ENCODE measurements at places on chromosomes 11 and 22.

DNA sequence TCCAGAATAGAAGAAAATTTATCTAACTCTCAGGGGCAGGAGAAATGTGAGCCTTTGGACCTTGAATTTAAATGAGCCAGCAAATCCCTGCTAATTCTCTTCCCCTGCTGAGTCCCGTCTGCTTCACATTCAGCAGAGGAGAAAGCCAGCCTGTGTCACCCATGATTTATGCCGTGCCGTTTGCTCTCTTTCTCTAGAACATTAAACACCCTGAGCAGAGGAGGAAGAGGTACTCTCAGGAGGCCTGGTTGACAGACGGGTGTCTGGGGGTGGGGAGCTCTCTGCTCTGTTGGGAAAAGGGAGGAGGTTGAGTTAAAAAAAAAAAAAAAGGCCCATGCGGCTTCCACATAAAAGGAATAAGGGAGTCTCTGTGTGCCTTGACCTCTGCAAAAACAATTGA lies 11.3 kb upstream of the MTMR3 start:
- no peak for ATAC-seq

- ATAC-seq, result peak; percentile 50
Measured at GRCh38 chr22:45208993-45209838, 31.5 kb downstream of the KIAA0930 start.

DNA sequence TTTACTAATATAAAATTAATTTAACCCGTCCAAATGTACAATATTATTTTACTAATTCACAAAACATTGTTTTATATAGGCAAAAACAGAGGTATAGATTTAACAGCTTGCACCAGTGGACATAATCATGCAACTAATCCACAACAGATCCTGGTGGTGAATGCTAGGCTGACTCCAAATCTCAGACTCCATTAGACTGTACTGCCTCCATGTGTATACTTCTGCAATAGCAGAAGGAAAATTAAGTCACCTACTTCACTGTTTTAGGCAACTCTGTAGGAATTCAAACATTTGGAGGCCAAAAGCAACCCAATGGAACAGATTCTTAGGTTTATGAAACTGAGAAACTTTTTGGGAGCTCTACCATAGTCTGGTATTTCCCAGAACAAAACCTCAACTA lies 30.0 kb upstream of the RAB39A start:
- peak; percentile 77 for ATAC-seq

DNA sequence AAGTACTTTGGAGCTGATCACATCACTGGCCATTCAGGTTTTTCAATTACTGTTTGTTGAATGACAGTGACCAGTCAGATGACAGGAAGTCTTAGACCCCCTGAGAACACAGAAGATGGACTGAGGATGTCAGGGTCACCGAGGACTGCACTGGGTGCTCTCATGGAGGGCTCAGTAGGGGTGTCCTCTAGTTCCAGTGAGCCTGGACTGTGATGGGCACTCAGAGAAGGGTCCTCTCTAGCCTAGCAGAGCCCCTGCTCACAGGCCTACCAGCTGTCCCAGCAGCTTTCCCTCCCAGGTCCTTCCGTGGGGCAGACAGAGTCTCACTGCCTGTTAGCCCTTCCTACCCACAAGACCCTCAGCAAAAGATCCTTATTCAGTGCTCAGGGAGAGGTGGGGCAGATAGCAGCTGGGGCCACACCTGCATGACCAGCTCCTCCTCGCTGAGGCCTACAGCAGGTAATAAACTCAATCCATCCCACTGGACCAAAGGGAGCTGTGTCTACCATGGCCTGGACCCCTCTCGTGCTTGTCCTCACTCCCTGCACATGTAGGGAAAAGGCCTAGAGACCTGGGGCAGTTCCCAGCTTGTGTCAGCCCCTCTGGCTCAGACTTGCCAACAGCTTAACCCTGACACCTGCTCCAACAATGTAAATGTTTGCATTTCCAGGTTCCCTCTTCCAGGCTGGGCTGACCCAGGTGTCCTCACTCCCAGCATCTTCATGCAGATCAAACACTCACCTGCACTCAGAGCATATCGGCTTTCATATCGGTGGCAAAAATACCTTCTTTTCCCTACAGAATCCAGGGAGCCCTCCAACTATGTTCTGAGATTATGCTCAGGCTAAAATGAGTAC lies 25.2 kb upstream of the VPREB1 start:
- ATAC-seq, result no peak

GRCh38 chr11:85977751-85978160 lies 91.1 kb downstream of the PICALM start:
- no peak for ATAC-seq

DNA sequence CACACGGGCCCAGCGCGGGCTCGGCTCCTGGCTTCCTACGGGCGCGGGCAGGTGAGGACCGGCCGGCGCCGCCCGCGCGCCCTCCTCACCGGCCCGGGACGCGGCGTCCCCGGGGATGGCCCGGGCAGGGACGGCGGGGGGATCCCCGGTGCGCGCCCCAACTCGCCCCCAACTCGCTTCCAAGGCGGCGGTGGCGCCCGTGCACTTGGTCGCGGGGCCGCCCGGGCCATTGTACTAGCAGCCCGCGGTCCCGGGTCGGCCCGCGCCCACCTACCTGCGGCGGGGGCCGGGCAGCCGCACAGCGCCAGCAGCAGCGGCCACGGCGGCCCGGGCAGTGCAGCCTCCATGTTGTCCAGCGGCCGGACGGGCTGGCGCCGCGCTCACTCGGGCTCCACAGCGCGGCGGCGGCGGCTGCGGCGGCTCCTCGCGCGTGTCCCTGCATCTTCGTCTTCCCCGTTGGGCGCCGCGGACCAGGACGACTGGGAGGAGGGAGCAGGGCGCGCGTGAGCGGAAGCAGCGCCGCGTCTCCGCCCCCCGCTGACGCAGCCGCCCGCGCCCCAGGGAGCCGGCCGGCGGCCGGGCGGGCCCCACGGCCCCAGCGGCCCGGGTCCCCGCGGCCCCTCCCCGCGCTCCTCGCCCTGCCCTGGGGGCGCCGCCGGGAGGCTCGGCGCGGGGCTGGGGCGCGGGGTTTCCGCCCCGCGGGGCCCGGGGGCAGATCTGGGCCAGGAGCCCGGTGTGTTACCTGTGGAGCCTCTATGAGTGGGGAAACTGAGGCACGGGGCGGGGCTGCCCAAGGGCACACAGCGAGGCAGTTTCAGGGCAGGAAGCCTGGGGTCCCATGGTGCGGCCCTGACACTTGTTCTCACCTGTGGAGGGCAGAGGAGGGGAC lies 159.3 kb upstream of the GRK3 start:
- ATAC-seq, result peak; percentile 93

DNA sequence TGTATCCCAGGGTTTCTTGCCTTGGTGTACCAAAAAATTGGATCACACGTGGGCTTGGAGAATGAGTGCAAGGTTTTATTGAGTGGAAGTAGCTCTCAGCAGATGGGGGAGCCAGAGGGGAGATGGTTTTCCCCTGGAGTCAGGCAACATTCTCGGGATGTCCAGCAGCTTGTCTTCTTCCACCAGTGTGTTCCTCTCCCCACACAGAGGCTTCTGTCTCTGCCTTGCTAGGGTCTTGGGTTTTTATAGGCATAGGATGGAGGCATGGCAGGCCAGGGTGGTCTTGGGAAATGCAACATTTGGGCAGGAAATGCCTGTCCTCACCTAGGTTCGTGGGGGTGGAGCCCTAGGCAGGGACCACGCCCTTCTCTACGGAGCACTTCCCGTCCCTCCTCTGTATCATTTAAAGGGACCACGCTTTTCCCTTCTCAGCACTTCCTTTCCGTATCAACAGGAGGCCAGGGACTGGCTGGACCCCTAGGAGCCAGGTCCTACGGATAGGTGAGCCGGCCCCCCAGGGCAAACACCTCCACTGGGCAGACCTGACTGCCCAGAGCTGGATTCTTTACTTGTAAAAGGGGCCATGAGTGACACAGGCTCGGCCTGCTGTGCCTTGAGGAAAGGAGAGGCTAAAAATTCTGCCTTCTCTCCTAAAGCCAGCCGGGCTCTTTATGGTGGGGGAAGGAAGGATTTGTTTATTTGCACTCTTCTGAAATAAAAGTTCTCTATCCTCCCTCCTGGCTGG lies 55.3 kb upstream of the CCDC188 start:
- ATAC-seq, result peak; percentile 94

DNA sequence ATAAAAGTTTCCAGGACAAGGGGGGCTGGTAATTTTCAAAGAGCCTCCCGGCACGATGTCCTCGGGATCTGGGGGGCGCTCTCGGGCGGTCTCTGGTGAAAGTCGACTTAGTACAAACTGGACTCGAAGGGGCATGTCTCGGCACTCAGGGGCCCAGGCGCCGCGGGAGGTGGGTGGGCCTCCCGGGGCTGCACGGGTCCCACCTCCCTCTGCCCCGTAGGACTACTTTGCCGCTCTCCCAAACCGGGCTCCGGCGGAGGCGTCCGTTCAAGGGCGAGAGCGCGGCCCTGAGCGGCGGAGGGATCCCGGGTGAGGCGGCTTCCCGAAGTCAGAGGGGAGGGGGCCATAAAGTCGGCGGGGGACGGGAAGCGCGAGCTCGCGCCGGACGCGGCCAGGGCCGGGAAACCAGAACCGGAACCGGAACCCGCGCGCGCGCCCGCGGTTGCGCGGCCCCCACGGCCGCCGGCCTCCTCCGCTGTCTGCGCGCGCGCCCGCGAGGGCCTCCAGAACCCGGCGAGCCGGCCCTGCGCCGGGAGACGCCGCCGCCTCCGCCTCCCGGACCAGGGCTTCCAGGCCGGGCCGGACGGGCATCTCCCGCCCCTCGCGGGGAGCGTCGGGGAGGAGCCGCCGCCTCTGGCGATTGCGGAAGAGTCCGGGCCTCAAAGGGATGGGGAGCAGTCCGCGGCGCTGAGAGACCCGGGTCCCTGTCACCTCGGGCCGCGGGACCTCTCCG lies at the start of gene ARHGEF12:
Gene ARHGEF12, plus strand, starts transcription at position 506 of the 733 bp plus-strand sequence. CDS start 831 bp downstream, outside the sequence.
- ATAC-seq, result peak; percentile 77

DNA sequence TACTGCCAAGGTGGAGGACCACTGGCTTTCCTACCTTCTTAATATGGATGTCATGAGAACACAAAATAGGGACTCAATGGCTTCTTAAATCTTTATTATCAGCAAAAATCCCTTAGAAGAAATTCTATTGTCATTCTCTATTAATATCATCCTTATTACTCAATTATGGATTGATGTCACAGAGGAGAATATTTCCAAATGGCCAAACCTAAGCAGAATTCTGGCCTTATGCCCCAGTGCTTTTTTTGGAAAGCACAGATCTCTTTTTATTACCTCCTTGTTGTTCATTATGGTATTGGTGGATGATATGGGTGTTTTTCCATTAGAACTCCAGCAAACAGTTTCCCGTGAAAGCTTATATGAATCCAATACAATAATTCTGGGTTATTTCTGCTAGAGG lies 9.9 kb downstream of the CRTAM start:
- no peak for ATAC-seq

DNA sequence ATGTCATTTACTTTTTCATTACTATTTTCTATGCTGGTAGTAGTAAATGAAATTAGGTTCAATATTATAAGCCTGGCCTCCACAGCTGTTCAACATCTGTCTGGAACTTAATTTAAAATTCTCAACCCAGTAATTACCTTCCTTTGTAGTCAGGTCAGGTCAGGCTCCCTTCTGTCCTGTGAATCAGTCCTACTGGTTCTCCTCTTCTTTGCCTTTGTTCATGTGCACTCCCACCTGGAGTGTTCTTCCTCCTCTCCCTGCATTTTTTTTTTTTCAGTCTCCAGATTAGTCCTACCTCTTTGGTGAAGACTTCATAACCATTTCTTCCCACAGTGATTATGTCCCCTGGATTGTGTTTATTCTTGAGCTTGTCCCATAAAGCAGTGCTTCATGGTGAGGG lies 67.9 kb downstream of the DKK3 start:
- no peak for ATAC-seq

DNA sequence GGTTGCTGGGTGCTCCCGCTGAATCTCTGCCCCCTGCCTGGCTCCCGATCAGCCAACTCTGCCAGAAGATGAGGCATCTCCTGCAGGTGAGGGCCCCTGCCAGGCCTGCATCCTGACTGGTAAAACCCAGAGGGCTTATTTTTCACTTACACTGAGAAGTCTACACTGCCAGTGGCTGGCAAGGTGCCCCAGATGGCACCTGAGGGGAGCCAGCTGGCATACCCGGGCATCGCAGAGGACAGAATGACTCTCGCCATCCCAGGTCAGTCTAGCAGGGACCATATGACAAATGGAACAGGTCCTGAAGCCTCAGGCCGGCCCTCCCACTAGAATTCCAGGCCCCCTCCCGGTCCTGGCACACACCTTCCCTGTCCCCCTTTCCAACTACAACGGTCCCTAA lies 30.9 kb downstream of the MACROD1 start:
- ATAC-seq, result no peak

DNA sequence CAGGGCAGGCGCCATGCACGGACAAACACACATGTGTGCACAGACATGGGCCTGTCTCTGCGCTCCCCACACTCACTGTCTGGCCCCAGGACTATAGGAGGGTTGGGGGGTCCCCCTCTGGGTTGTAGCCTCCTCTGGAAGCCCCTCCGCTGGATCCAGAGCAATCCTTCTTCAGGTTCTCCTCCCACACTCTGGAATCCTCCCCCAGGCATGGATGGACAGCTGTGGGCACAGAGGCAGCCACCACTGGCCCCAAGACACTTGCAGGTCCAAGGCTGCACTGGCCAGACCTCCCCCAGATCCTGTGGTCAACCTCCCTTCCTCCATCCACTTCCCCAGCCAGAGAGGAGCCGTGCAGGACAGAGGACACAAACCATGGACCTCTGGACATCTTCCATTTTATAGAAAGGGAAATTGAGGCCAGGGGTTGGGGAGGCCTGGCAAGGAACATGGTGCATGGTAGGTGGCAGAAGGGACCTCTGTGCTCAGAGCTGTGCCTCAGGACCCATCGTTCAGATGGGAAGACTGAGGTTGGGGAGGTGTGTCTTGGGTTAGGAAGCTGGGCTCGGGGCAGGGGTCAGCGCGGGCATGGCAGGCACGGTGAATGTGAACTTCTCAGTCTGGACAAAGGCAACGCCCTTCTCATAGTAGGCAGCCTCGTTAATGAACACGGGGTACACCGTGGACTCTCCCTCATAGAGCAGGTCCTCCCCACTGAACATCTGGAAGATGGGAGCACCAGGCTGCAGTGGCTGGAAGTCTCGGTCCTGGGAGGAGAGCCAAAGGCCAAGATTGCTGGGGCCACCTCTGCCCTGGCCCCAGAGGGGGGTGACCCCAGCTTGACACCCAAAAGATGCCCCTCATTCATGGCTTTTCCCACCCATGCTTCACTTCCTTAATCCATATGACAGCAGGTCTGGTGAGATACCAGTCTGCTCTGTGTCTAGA lies 2.9 kb upstream of the TBX10 start:
- ATAC-seq, result no peak

DNA sequence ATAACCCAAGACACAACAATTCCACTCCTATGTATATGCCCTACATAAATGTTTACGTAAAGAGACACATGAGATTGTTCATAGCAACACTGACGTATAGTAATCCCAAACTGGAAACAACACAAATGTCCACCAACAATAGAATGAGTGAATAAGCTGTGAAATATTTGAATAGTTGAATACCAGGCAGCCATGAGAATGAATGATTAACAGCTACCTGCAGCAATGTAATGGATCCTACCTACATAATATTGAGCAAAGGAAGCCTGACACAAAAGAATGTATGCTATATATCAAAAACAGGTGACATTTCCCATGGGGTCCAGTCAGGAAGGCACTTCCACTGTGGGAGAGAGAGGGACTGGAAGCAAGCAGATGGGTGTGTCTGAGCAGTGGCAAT lies 92.8 kb upstream of the LINC01488 start:
- ATAC-seq, result no peak

GRCh38 chr11:120280600-120281051 lies 40.7 kb downstream of the POU2F3 start:
- ATAC-seq, result no peak

GRCh38 chr11:70184396-70184795 lies 18.7 kb upstream of the FADD start:
- no peak for ATAC-seq

Measured in activated T-helper 17 cell treated with anti-CD3 and anti-CD28 coated beads, Interleukin-2, amount 50 U/mL, for 72 hours (primary cell).